ENCODE measurements at places on chromosomes 5 and 9.

GRCh38 chr5:58407042-58407719, 52.7 kb downstream of the PLK2 start:
- no peak for DNase-seq

GRCh38 chr9:125551781-125552180, 155.2 kb downstream of the MAPKAP1 start:
- no peak for DNase-seq

- no peak for DNase-seq
Measured at GRCh38 chr9:115202960-115203751, 85.2 kb upstream of the TNC start.

- DNase-seq = no peak
Measured at GRCh38 chr5:158466191-158466590, 607.2 kb upstream of the CLINT1 start.

GRCh38 chr5:74386571-74387334, 253.8 kb downstream of the ENC1 start:
- DNase-seq = no peak

DNA sequence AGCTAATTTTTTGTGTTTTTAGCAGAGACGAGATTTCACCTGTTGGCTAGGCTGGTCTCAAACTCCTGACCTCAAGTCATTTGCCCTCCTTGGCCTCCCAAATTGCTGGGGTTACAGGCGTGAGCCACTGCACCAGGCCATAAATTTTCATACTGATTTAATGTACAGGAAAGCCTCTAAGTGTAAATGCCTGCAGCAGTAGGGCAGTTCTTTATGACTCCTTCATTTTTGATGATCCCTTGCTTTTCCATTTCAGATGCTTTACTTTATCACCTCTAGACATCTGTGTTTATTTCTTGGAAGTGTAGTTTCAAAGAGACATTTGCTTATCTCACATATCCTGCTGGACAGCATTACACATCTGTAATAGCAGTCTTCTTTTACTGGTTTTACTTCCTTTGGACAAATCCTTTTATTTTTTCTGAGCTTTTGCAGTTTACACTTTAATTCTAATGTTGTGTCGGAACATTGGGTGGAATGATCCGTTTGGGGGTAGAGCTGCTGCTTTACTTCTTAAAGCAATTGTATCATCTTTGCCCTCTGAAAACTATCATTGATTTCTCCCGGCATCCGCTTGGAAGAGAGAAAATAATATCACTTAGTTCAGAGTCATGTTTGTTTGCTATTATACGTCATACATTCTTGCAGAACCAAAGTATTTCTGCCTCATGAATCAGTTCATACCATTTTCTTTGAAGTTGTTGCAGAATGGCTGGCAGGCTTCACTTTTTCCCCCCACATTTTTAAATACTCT, 36.0 kb downstream of the SCGB3A1 start:
- DNase-seq = no peak

DNA sequence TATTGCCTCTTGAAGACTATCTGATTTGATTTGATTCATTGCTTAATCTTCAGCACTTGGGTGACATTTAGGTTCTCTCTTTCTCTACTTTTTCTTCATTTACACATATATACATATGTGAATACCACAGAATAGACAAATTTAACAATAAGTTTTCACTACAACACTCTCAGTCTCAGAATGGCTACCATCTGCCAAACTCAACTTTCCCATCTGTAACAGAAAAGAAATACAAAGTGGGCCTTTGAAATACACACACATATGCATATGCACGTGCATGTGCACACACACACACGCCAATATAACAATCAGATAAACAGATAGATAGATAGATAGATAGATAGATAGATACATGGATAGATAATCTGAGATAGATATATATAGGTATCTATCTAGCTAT, 762.8 kb upstream of the NUDT12 start:
- no peak for DNase-seq

- no peak for DNase-seq
Measured at GRCh38 chr5:59709346-59709821, 184.1 kb downstream of the PDE4D start.

GRCh38 chr9:135969064-135969683, 8.0 kb upstream of the UBAC1 start:
- no peak for DNase-seq

GRCh38 chr9:112817860-112818203, 67.3 kb downstream of the SNX30 start:
- DNase-seq = no peak

- no peak for DNase-seq
Measured at GRCh38 chr9:94199776-94200175, 59.3 kb upstream of the ZNF169 start.

- no peak for DNase-seq
Measured at GRCh38 chr9:107176436-107177151, 106.5 kb upstream of the RAD23B start.

DNA sequence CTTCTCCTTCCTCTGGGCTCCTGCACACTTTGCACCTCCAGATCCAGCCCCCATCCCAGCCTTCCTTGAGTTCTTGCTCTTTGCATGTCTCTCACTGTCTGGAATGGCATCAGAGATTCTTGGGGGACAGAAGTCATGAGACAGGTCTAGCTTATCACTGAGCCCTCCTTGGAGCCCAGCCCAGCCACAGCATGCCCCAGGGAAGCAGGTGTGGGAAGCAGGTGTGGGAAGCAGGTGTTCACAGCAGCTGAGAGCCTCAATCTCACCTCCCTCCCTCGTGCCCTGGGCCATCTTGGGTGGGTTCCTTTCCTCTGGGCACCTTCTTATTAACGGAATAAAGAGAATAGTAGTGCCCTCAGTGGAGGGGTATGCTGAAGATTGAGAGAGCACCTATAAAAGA, 27.2 kb downstream of the SLC6A7 start:
- no peak for DNase-seq

DNA sequence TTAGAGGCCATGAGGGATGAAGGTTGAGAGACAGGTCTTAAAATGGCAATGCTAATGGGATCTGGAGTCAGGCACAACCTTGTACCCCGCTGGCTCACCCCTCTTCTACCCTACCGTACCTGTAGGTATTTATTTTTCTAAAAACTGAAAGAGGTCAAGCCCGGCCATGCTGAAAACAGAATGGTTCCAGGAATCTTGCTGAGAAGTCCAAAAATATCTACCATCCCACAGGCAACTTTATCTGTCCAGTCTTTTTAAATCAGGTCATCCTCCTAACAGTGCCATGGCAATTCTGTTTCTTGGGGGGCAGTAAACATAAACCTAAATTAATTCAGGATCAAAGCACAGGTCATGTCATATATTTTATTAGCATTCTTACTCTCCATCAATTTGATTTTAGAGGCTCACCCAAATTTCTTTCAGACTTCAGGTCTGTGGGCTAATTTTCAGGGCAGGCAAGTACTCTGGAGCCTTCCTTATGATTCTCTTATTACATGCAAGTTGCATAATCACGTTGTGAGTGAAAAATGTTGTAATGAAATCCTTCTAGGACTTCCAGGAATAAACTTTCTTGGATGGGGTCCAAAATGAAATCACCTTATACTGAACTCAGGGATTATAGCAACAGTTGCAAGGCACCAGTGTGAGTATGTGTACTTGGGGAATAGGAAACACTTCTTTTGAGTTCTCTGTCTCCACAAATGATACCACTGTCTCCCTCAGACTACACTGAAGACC, 102.7 kb upstream of the NREP start:
- DNase-seq = no peak
